ENCODE measurements at places on chromosomes 2 and 18.

DNA sequence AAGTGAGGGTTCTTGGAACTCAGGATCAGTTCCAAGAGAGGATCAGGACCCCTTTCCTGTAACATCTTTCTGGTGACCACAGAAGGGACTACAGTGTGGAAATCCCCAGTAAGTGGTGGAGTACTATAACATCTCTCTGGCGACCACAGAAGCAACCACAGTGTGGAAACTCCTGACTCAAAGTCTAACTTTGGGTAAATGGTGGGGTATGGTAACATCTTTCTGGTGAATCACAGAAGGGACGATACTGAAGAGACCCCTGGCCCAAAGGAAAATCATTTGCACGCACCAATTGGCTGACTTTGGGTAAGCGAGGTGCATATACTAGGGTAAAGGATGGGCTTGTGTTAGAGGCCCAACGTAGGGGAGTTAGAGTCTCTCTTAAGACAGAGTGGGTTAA lies 56.3 kb upstream of the GULP1 start:
- no peak for DNase-seq
- no peaks in the 10 kb centered on the region for H3K27me3 ChIP-seq
- H3K36me3 ChIP-seq = no peaks in the 10 kb centered on the region
- no peak overlapping the region for H3K4me3 ChIP-seq
- H3K27ac ChIP-seq = no peak overlapping the region

- H3K27ac ChIP-seq = peak overlapping the region; percentile 8
- H3K36me3 ChIP-seq = no peaks in the 10 kb centered on the region
- no peaks in the 10 kb centered on the region for H3K4me1 ChIP-seq
- DNase-seq = no peak
- H3K27me3 ChIP-seq = no peaks in the 10 kb centered on the region
- peak overlapping the region; percentile 44 for H3K4me3 ChIP-seq
These were observed 559 bp downstream of the TMEM37 start for GRCh38 chr2:119431976-119432850.

GRCh38 chr2:15749460-15750432 lies 158.1 kb downstream of the DDX1 start:
- DNase-seq = no peak
- H3K27me3 ChIP-seq = no peaks in the 10 kb centered on the region
- no peak overlapping the region for H3K27ac ChIP-seq
- H3K36me3 ChIP-seq = no peaks in the 10 kb centered on the region
- H3K4me3 ChIP-seq = no peak overlapping the region

GRCh38 chr18:44715842-44716241 lies 35.2 kb downstream of the SETBP1 start:
- DNase-seq = no peak
- no peak overlapping the region for H3K4me3 ChIP-seq
- no peaks in the 10 kb centered on the region for H3K27me3 ChIP-seq
- H3K4me1 ChIP-seq = no peaks in the 10 kb centered on the region
- H3K27ac ChIP-seq = peak overlapping the region; percentile 79

GRCh38 chr18:36316246-36316645 lies 18.7 kb downstream of the FHOD3 start:
- DNase-seq = no peak
- H3K36me3 ChIP-seq = no peaks in the 10 kb centered on the region
- no peaks in the 10 kb centered on the region for H3K27me3 ChIP-seq
- no peak overlapping the region for H3K27ac ChIP-seq
- H3K4me3 ChIP-seq = no peak overlapping the region
